ENCODE measurements at places on chromosomes 1 and 21. TPM values are rescaled to one million over a fixed set of nuclear protein-coding genes. Genes with fewer than 3 reads are reported as not detected.

GRCh38 chr1:76715474-76715873 lies 151.8 kb upstream of the ST6GALNAC5 start:
- DNase-seq, result no peak

TRIM46 gene
- total RNA-seq, result 6.3 TPM

GRCh38 chr1:85134583-85135391 lies 66.0 kb downstream of the SYDE2 start:
- DNase-seq, result no peak

DNA sequence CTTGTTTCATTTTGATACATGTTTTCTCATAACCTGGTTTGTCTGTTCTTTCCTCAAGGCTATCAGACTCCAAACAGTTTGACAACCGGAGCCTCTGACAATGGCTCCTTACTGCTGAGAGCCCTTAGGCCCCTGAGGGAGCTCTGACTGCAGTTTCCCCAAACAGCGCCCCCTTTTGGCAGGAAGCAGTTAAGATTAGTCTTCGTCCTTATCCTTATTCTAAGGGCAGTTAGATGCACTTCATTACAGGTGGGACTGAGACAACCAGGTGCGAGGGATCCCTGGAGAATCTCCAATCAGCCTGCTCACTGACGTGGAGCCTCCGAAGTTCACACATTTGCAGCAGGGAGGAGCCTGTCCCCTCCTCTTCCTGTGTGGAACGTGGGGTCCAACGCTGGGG lies 393.1 kb downstream of the BRINP3 start:
- no peak for DNase-seq

ETV3L gene
- not detected for total RNA-seq

DNA sequence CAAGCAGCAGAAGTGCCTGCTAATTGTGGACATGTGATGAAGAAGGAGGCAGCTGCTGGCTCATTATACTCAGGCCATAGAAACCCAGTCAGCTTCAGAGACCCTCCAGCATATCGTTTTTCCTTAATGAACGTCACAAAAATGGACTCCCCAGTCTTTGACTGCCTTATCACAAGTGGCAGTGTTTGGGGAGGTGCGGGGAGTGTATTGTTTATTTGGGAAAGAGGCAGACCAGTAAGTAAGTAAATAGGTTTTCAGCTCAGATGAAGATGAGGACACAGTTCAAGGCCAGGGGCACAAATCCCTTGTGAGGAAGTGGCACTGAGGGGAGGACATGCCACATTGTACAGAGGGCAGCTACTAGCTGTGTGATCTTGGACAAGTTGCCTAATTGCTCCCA lies 43.5 kb upstream of the NRDC start:
- DNase-seq, result no peak

- no peak for DNase-seq
Measured at GRCh38 chr1:183239793-183240525, 53.9 kb downstream of the LAMC2 start.

DNAJC28 gene
- 0.67 TPM for total RNA-seq

GJA9 gene
- total RNA-seq, result not detected

- no peak for DNase-seq
Measured at GRCh38 chr1:21597753-21598152, 71.4 kb downstream of the RAP1GAP start.

LCE3D gene
- total RNA-seq, result not detected

APOBEC4 gene
- total RNA-seq, result not detected

DNA sequence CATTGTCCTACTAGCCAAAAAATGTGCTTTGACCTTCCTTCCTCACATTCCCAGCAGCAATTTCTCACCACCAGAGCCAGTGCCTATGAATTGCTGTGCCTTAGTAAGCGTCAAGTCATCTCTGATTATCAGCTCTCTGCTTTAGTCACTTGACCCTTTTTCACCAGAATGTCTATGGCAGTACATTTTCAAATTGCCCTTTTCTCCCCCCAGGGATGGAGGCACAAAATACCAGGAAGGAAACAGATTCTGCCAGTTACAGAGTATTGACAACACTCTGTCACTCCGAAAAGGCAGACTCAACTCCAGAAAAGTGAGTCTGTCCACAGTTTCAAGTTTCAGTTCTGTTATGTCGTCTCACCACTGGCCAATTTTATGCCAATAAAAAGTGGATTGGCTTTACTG lies 167.4 kb downstream of the TNFSF18 start:
- DNase-seq, result peak; percentile 48

- no peak for DNase-seq
Measured at GRCh38 chr21:33682992-33683627, 40.8 kb downstream of the ITSN1 start.

DNA sequence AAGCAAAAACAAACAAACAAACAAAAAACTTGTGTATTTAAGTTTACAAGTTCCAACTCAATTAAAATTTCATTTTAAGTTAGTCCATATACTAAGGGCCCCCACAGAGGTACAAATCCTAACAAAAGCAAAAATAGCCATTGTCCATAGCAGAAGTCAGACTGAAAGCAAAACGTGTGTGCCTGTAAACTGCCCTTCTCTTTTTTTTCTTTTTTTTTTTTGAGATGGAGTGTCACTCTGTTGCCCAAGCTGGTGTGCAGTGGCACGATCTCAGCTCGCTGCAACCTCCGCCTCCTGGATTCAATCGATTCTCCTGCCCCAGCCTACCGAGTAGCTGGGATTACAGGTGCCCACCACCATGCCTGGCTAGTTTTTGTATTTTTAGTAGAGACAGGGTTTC lies 11.6 kb upstream of the IFNGR2 start:
- no peak for DNase-seq

TRIM58 gene
- not detected for total RNA-seq

CD48 gene
- 194 TPM for total RNA-seq

DNA sequence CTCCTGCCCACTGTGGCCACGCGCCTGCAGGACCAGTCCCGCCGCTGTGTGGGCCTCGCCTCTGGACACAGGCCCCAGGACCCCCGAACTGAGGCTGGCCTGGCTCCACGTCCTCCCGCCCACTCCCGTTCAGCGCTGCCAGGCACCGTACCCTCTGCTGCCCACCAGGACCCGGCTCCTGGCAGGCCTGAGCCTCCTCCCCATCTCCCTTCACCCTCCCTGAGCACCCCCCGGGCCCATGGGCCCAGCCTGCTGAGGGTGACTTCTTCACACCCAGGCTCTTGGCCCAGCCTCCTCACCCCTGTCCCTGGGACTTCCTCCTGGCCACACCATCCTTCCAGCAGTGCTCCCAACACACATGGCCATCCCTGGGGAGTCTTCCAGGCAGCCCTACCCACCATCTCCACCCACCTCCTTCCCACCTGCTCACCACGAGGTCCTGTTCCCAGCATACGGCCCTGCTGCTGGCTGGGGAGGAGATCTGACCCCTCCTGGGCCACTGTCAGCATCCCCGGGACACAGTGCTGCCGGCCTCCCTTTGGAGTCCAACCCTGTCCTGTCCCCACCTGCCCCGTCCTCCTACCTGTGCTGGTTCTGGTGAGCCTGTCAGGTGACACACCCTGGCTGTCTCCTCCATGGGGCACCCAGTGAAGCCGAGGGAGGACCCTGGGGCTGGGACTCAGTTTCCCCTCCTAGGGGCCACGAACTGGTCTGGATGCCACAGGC lies 53.7 kb downstream of the SLX9 start:
- no peak for DNase-seq

- peak; percentile 81 for DNase-seq
Measured at GRCh38 chr1:226711976-226712741, 26.9 kb downstream of the ITPKB start.

DNA sequence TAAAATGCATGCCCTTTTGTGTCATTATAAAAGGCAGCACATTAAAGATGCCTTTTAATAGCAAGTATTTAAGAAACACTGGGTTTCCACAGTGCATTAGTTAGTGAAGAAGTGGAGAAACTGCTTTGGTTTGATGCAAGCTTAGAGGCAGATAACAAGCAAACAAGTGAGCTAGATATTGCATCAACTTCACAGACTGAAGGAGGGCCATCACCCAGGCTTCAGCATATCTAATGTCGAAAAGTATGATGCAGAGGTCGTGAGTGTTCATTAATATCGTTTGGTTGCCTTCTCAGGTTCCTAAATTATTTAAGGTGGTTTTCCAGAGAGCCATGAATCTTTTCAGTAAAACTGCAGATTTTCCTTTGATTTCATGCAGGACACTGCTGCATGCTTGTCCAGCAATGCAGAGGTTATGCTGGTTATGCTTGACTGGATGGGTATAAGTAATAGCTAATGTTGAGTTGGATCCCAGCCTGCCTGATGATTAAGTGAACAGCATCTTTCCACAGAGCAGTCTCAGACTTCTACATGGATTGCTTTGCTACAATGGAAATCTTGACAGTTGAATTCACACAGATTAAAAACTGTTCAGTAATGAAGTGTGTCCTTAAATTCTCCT lies 69.7 kb upstream of the IPO9 start:
- DNase-seq, result no peak

DNA sequence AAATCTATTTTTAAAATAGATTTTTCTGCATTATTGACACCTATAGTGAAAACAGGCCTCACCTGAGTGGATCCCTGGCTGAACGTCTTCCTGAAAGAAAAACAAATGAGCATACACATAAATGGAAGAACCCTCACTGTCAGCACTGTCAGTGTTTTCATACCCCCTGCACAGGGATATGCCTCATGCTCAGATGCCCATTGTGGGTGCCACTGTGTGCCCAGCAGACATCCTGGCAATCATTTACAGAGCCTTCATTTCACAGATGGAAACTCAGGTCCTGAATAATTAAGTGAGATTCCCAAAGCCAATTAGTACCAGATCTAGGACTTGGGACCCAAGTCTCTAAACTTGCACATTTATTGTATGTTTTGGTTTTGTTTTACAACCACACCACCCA lies 19.9 kb downstream of the FCRL1 start:
- DNase-seq, result no peak

- DNase-seq, result no peak
Measured at GRCh38 chr1:101150670-101151069, 86.1 kb upstream of the S1PR1 start.

GRCh38 chr1:167737169-167737568 lies 15.4 kb downstream of the MPZL1 start:
- DNase-seq, result no peak

HLX gene
- 0.19 TPM for total RNA-seq

KRTAP7-1 gene
- not detected for total RNA-seq

- DNase-seq, result no peak
Measured at GRCh38 chr1:102595106-102595505, 513.2 kb downstream of the COL11A1 start.

S100B gene
- total RNA-seq, result not detected

GRCh38 chr1:201189085-201189484 lies 1.5 kb upstream of the IGFN1 start:
- DNase-seq, result no peak

DNA sequence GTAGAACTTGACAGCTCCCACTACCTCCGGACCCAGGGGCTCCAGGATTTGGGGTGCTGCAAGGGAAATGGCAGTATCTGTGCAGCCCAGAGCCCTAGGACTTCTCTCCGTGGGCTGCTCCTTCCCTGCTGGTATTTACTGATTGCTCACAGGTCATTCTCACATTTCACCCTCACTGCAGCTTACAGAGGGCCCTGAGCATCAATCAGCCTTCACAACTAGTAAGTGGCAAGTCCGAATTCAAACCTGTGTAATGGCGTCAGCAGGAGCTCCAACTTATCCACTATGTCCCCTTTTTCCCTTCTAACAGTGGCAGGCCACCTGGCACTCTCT lies 32.4 kb downstream of the PIK3C2B start:
- no peak for DNase-seq

- no peak for DNase-seq
Measured at GRCh38 chr1:76433526-76433925, 359.0 kb downstream of the ST6GALNAC3 start.

Measured in activated CD4-positive, alpha-beta memory T cell treated with anti-CD3 and anti-CD28 coated beads for 36 hours (primary cell).